ENCODE measurements at places on chromosomes 16 and 17. TPM values are rescaled to one million over a fixed set of nuclear protein-coding genes. Genes with fewer than 3 reads are reported as not detected.

- H3K27ac ChIP-seq: no peak overlapping the region
- H3K4me1 ChIP-seq: peaks cover 20% of the 10 kb centered on the region
- no peaks in the 10 kb centered on the region for H3K36me3 ChIP-seq
- DNase-seq: no peak
- H3K27me3 ChIP-seq: peaks cover 19% of the 10 kb centered on the region
- H3K4me3 ChIP-seq: no peak overlapping the region
Measured at GRCh38 chr17:59353106-59353854, 21.8 kb downstream of the YPEL2 start.

GRCh38 chr17:73189417-73190099, 3.3 kb upstream of the COG1 start:
- DNase-seq: peak; percentile 71
- H3K4me3 ChIP-seq: no peak overlapping the region
- H3K27me3 ChIP-seq: no peaks in the 10 kb centered on the region
- no peaks in the 10 kb centered on the region for H3K36me3 ChIP-seq

DNA sequence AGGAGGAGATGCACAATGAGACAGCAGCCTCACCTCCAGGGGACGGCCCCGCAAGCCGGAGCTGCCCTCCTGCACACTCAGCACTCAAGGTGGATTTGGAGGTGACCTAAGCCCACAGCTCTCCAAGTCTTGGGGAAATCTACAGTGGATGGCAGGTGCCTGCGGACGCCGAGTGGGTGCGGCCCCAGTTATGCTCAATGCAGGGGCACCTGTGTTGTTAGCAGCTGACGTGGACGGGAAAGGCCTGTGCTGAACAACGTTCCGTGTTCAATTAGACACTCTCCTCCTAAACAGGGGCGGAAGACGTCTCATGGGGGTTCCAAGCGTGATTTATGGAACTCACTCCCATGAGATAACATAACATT, 22.0 kb upstream of the METRNL start:
- no peaks in the 10 kb centered on the region for H3K27me3 ChIP-seq
- H3K27ac ChIP-seq: no peak overlapping the region
- DNase-seq: no peak
- H3K4me1 ChIP-seq: peaks cover 7% of the 10 kb centered on the region

- no peak for DNase-seq
- H3K4me1 ChIP-seq: no peaks in the 10 kb centered on the region
- H3K4me3 ChIP-seq: no peak overlapping the region
- peaks cover 32% of the 10 kb centered on the region for H3K36me3 ChIP-seq
- H3K27me3 ChIP-seq: no peaks in the 10 kb centered on the region
- H3K27ac ChIP-seq: no peak overlapping the region
Measured at GRCh38 chr17:40153603-40154236, 13.4 kb downstream of the CASC3 start.

- H3K36me3 ChIP-seq: no peaks in the 10 kb centered on the region
- no peak overlapping the region for H3K27ac ChIP-seq
- no peak overlapping the region for H3K4me3 ChIP-seq
- no peak for DNase-seq
Measured at GRCh38 chr17:8599351-8600011, 31.0 kb downstream of the MYH10 start.

DNA sequence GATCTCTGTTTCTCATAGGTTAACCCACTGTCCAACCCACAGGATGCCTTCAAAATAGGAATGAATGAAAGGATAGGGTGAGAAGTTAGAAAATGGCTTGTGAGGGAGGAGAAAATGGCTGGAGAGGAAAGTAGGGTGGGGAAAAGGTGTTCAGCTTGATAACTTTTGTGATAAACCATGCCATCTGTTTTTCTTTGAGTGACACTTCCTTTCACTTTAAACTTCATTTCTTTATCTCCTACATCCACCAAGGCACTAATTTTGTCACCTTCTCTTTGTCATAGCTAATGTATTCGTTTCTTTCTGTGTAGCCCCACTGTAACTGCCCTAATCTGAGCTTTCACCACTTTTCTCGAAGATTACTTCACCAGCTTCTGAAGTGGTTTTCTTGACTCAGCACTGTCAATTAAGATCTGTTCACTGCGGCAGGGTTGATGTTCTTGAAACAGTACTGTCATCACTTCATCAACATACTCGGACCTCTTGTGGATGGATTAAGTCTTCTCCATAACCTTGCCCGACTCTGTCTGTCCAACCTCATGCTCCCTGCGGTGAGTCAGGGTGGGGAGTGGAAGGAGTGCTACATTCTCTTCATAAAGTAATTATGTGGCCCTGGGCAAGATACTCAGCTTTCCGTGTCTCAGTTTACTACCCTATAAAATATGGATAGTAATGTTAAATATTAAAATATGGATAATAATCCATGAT, 5.5 kb upstream of the KRT10 start:
- H3K36me3 ChIP-seq: no peaks in the 10 kb centered on the region
- H3K27ac ChIP-seq: peak overlapping the region; percentile 52
- H3K27me3 ChIP-seq: no peaks in the 10 kb centered on the region
- H3K4me3 ChIP-seq: no peak overlapping the region

DNA sequence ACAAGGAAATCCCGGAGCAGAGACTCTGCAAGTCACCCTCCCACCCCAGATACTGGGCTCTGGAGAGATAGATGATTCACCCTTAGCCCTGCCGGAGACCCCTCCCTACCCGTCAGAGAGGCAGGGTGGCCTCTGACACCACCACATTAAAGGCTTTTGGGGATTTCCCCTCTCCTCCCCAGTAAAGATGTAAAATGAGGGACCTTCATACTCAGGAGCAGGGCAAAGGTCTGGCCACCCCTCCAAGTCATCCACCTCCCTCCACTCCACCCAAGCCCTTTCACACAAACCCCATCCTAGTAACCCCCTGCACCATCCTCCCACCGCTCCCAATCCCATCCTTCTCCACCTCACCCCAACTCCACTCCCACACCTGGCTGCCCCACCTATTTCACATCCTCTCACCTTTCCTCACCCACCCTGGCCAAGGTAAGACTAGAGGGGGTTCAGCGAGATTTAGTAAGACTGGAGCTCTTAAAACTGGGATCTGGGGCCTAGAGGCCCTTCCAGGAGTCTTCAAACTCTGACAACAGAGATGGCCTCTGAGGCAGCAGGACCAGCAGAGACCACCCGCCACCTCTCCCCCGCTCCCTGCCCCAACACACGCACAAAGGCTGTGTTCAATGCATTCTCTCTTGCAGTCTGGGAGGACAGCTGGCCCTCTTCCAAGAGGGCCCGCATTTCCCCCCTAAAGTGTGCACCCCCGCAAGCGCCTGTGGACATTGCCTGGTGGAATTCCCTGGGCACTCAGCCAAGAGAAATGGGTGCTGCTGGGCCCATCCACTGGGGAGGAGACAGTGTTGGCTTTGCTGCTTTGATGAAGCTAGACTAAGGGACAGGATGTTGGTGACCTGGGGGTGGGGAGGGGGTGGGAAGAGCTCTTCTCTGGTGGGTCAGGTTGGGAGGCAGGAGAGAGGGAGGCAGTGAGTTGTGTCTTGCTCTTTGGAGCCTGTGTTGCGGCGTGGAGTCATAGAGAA, 1.1 kb downstream of the ABAT start:
- H3K4me1 ChIP-seq: peaks cover 43% of the 10 kb centered on the region
- H3K27me3 ChIP-seq: no peaks in the 10 kb centered on the region
- no peak for DNase-seq
- peak overlapping the region; percentile 67 for H3K4me3 ChIP-seq
- no peak overlapping the region for H3K27ac ChIP-seq
- no peaks in the 10 kb centered on the region for H3K36me3 ChIP-seq

DNA sequence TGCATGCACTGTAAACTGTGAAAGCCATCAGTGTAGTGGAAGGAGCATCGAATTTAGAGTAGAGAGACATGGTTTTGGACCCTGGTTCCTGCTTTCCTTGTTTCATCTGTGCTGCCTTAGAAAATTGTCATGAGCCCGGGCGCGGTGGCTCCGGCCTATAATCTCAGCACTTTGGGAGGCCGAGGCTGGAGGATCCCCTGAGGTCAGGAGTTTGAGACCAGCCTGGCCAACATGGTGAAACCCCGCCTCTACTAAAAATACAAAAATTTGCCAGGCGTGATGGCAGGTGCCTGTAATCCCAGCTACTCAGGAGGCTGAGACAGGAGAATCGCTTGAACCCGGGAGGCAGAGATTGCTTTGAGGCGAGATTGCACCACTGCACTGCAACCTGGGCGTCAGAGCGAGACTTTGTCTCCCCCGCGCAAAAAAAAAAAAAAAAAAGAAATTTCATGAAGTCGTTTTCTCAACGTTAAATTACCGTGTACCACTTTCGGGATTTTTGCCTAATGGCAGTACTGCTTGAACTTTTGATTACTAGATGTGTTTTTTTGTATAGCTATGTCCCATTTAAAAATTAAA, 912 bp downstream of the COQ7 start:
- H3K27ac ChIP-seq: peak overlapping the region; percentile 98
- H3K4me3 ChIP-seq: peak overlapping the region; percentile 63
- no peak for DNase-seq
- H3K36me3 ChIP-seq: no peaks in the 10 kb centered on the region

GRCh38 chr16:20669679-20670078, 27.8 kb downstream of the ACSM1 start:
- no peak for DNase-seq
- no peak overlapping the region for H3K4me3 ChIP-seq
- no peaks in the 10 kb centered on the region for H3K4me1 ChIP-seq
- H3K36me3 ChIP-seq: no peaks in the 10 kb centered on the region
- H3K27me3 ChIP-seq: peaks cover 7% of the 10 kb centered on the region
- no peak overlapping the region for H3K27ac ChIP-seq

The NTN1 gene
- total RNA-seq: 4.2 TPM

The AOC3 gene
- total RNA-seq: 5.9 TPM

The TNFRSF17 gene
- total RNA-seq: not detected

The SOST gene
- total RNA-seq: not detected

The NPIPB13 gene
- 9.1 TPM for total RNA-seq

The RND2 gene
- 0.66 TPM for total RNA-seq
